ENCODE measurements at places on chromosomes 12 and 14.

GRCh38 chr14:86333493-86333892, 803.5 kb downstream of the FLRT2 start:
- DNase-seq: no peak

DNA sequence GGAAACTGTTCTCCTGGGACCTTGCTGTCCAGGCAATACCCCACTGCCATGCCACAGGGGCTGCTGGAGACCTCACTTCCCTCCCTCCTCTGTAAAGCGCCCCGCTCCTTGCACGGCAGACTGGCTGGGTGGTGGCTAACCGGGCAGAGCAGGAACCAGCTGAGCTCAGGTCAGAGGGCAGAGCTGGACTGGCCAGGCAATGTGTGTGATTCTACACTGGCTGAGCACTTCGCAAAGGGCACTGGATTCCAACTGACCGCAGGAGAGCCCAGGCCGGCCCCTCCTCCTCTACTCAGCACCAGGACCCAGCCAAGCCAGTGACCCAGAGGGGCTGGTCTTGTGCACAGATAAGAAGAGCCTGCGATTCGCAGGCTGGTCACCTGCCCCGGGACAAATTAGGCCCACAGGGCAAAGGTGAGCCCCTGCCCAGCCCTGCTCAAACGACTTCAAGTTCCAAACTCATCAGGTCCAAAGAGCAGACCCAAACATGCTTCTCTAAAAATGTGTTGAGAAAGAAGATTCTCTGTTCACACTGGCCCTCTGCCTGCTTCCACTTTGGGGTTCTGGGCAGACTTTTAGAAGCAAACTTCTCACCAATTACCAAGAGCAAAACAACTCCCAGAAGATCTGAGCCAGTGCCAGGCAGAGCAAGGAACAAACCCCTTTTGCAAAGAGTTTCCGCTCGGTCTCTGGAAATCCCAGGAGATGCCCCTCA, 54.9 kb upstream of the DIO3 start:
- no peak for DNase-seq

- DNase-seq: no peak
Measured at GRCh38 chr14:47585447-47585846, 90.0 kb downstream of the MDGA2 start.

DNA sequence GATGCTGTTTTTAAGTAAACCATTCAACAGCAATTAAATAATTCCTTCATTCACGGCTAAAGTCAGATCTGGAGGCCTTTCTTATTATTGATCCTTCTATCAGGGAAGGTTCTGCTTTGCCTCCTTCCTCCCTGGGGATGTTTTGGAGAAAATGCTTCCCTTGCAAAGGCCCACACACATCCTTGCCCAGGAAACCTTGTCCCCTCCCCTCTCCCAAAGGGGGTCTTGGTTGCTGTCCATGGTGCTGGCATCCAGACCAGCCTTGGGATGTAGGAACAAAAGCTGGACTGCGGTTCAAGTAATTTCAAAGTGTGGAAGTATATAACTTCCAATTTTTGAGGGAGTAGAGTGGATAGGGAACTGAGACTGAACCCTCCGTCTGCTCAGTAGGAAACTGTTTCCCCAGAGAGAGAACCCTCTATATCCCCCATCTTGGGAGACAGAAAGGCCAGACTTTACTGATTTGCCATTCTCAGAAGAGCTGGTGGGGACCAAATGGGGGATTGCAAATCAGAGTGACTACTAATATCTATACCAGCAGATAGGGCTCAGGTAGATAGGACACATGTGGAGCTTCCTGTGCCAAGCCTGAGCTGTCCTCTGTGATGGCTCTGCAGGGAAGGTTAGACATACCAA, 5.6 kb downstream of the MARCHF9 start:
- peak; percentile 69 for DNase-seq

DNA sequence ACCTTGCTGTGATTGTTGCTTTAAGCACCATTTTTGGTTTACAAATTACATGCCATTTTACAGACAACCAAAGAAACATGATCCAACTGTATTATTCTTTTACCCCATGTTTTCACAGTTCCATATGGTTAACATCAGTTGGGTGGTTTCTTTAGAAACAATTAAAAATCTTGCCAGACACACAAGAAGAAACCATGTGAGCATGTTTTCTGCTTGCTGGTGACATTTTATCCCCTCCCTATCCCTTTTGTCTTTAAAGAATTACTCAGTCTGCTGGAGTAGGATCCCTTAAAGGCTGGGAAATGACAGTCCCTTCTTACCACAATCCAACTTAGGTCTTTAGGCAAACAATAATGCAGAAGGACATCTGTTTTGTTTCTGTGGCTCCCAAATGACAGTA, 121.8 kb upstream of the PLXNC1 start:
- no peak for DNase-seq

Measured in WTC11 (cell line).